ENCODE measurements at places on chromosomes 5 and 9.

GRCh38 chr5:67814569-67815311 is 400.8 kb upstream of the PIK3R1 start:
- DNase-seq = no peak

DNA sequence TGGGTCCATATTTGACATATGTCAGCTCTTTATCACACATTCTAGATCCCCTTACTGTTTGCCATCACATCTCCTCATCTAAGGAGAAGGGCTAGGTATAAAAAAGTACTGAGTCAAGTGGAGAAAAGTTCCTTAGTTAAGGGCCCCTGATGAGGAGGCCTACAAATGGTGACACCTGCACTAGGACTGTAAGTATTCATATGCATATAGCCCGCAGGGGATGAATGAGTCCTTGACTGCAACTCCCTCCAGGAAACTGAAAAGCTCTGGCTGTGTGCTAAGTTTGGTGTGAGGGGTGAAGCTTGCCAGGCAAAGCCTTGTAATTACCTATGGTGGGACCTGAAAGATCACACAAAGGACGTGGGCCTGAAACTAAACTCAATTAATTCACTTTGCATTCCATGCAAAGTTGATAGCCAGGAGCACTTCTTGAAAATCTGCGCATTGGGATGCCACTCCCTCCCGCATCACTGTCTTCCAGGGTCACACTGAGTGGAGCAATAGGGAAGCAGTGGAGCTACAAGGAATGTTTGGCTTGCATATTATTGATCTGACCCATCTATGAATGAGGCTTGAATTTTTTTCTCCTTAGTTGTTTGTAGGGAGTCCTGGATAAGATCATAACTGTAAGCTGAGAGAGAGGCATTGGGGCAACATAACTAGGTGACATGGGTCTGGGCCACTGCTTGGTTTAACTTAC is 11.9 kb upstream of the EQTN start:
- no peak for DNase-seq

DNA sequence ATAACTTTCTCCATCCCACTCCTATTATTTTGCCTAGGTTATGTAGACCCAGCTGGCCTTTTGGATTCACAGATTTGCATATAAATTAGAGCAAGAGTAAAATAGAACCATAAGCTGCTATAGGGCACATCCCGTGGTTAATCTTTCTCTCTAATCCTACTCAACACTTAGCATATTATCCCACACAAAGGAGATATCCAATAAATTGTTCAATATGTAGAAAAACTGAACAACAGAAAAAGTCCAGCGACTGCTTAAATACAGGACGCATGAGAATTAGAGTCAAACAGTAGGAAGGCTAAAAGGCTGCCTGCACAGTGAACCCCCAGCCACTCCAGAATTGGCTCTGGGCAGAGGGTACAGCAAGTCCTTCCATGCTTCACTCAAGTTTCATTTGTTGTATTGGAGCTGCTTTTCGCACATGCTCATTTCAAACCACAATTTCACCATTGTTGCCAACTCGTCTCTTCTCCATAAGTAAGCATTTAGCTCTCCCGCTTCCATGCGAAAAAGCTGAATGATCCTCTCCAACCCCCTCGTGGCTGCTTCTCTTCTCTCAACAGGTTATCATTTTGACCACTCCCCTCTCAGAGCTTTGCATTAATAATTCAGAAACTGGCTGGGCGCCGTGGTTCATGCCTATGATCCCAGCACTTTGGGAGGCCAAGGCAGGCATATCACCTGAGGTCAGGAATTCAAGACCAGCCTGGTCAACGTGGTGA is 14.1 kb upstream of the IQGAP2 start:
- DNase-seq = no peak

- no peak for DNase-seq
Measured at GRCh38 chr9:109253637-109254284, 67.1 kb downstream of the EPB41L4B start.

DNA sequence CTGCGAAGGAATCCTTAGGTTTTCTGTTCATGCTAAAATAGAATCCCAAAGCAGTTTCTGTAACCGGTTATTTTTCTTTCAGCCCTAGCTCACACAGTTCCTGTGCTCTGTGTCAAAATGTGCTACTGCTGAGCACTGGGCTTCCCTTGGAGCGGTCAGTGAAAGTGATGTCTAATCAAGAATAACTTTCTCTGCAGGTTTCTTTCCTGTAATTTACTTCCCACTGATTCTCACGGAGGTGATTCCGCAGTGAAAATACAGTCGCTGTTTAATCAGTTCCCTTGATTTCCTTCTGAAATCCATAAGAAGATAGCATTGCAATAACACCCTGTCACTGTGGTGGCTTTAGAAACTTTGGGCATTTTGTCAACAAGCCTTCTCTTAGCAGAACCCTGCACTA is 112.0 kb upstream of the ISL1 start:
- no peak for DNase-seq

DNA sequence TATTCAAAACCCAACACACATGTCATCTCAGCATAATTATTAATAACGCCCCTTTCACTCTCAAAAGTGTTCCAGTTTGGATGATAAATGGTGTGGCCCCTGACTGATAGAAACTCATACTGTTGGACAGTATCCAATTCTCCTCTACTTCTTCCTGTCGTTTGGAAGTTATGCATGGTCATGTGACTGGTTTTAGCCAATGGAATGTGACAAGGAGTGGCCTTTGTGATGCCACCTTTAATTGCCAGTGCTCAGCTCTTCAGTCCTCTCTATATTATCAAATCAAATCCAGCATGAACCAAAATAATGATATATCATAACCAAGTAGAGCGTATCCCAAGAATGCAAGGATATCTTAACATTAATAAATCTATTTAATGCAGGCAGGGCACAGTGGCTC is 117.8 kb upstream of the SPIN1 start:
- DNase-seq = no peak

GRCh38 chr9:103407260-103407659 is 412.1 kb downstream of the CYLC2 start:
- no peak for DNase-seq

DNA sequence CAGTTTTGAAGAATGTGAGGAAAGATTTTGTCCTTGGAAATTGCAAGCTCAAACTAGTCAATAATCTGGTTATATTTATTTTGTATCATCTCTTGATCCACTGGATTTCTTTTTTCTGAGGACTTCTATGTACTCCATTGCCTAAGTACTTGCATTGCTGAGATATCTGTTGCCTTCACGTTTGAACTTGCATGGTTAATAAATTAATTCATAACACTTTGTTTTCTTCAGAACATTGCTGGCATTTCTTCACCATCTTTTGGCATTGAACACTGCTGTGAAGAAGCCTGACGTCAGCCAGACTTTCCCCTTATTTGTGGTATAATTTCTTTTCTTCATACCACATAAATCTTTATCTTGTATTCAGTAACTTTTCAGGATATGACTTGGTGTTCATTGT is 246.0 kb upstream of the KIF2A start:
- DNase-seq = no peak

GRCh38 chr5:14175381-14175780 is 32.2 kb downstream of the TRIO start:
- no peak for DNase-seq

DNA sequence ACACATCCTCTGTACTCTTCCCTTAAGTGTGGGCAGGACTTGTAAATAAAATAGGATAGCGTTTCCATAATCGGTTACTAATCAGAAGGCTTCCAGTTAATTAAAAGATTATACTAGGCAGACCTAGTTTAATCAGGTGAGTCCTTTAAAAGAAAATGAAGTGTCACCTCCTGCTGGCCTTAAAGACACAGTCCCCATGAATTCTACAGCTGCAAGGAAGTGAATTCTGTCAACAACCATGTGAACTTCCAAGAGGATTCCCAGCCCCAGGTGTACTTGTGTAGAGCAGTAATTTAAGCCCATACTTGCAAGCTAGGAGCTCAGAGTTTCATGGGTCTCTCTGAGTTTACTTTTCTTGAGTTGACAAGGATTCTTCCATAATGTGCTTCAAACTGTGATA is 918.3 kb downstream of the DTWD2 start:
- DNase-seq = no peak

DNA sequence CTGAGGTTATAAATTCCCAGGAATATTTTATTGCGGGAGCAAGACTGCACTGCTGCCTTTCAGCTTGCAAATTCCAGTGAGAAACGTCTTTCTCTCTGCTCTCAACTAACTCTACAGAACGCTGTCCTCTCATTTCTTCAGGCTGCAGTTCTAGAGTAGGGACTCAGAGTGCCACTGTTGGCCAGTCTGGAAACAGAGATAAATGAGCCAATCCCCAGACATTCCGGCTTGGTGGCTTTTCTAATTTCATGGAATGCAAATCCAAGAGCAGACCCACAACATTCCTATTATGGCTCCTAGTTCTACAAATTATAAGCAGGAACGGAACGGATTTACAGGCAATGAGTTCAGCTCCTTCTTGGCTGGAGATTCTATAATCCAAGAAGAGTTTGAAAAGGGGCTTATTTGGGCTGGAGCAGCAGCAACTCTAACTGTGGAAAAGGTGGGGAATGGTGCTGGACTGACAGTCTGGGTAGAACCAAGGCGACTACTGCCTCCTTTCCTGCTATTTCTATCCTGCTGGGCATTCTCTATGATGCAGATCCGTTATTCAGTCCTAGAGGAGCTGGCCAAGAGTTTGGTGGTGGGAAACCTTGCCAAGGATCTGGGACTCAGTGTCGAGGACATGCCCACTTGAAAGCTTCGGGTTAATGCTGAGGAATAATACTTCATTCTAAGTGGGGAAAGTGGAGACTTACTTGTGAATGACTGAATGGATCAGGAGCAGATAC is 9.3 kb downstream of the PCDHGA12 start:
- no peak for DNase-seq

DNA sequence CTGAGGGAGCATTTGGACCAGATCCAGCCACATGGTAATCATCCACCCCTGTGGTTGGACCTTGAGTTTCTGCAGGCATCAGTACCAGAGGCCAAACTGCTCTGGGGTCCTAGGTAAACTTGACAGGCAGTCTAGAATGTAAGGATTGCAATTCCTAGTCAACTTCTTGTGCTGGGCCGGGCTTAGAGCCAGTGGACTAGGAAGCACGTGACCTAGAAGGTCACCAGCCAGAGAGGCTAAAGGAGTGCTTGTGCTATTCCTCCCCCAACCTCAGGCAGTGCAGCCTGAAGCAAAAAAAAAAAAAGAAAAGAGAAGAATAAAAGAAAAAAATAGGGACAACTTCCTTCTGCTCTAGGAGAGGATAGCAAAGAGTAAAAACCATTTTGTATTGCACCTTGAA is 406.2 kb upstream of the FTMT start:
- no peak for DNase-seq

DNA sequence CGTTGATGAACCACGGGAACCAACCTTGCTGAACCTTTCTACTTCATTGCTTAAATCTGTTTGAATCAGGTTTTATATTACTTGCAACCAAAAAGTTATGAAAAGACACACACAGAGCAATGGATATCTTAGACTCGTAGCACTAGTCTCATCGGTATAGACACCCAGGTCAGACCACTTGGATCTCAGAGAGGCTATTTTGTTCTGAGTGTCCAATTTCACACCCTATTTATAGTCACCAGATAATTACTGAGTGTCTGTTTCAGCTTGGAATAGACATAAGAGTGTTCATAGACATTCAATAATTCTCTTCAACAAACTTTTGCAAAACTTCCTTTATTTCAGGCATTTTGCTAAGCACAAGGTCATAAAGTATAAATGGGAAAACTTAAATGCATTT is 145.4 kb upstream of the EGFLAM start:
- no peak for DNase-seq

GRCh38 chr9:134619983-134620661 is 21.5 kb upstream of the COL5A1 start:
- DNase-seq = no peak

DNA sequence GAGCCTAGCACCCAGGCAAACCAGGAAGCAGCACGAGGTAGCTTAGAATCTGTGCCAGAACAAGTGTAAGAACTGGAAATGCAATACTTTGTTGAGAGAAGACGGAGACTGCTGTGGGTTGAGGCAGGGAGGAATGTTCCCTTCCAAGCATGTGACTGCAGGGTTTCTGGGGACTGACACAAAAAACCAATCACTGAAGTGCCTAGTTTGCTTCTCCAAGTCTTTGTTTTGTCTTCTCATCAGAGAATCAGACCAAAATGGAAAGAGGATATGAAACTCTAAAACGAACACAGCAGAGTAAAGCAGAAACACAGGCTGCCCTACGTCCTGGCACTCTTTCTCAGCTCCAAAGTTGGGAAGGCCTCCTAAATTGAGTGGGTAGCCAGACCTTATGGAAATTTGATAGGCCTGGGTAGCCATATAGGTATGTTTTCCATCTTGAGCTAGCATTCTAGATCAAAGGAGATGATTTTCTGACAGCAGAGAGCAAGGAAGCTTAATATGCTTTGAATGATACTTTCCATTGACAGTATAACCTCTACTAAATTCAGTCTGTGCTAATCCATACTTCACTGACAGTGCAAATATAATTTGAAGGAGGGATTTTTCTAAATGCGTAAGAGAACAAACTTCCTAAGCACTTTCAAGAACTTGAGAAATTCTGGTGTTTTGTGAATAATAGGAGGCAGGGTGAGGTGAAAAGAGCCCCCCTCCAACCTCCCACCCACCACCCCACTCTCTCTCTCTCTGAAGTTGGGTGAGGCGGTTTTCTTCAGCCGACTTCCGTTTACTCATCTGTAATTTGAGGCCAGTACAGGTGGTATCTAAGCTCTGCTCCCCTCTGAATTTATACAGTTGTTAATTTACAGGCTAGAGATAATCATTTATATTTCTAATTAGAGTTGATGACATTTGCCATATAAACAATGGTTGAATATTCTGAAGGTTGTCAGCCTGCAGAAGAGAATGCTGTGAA is 5.5 kb downstream of the ADRB2 start:
- DNase-seq = no peak

DNA sequence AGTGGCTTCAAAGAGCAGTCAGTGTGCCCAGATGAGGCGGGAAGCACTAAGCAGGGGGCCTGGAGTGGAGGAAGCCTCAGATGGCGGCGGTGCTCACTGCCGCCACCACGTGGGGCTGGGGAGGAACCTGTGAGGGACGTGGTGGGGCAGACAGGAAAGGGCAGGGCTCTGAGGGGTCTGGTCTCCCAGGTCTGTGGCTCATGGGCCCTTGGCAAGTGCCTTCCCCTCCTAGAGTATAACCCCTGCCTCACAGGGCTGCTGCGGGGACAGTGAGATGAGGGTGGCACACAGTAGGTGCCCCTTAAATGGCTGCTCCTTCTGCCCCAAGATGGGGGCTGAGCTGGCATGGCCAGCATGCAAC is 26.6 kb downstream of the NR5A1 start:
- no peak for DNase-seq

GRCh38 chr5:115150512-115150911 is 19.2 kb downstream of the TRIM36 start:
- no peak for DNase-seq

DNA sequence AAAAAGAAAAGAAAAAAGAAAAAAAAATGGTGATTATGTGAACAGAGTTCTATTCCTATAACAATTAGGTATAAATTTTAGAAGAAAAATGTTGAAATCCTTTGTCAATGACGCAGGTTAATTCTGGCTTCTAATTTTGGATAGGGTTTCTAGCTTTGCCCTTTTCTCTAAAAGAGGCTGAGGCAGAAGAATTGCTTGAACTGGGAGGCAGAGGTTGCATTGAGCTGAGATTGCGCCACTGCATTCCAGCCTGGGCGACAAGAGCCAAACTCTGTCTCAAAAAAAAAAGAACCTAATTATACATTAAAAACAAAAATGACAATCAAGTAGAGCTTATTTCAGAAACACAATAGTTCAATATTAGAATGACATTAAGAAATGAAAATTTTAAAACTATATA is 2.9 kb downstream of the STXBP1 start:
- no peak for DNase-seq

- no peak for DNase-seq
Measured at GRCh38 chr5:111236995-111237394, 12.8 kb downstream of the CAMK4 start.

All from amniotic stem cell (primary cell).